ENCODE measurements at places on chromosomes 7 and 10. TPM values are rescaled to one million over a fixed set of nuclear protein-coding genes. Genes with fewer than 3 reads are reported as not detected.

The MMD2 gene
- total RNA-seq, result not detected

The PIP gene
- total RNA-seq, result 0.71 TPM

The TUBB8 gene
- not detected for total RNA-seq

The NME8 gene
- total RNA-seq, result not detected
